ENCODE measurements at places on chromosomes 2 and 18. TPM values are rescaled to one million over a fixed set of nuclear protein-coding genes. Genes with fewer than 3 reads are reported as not detected.
A peak's percentile ranks its signal among the peaks of the same experiment; 100 is the strongest.

GRCh38 chr2:6627316-6627715 lies 238.4 kb downstream of the CMPK2 start:
- DNase-seq, result no peak

DNA sequence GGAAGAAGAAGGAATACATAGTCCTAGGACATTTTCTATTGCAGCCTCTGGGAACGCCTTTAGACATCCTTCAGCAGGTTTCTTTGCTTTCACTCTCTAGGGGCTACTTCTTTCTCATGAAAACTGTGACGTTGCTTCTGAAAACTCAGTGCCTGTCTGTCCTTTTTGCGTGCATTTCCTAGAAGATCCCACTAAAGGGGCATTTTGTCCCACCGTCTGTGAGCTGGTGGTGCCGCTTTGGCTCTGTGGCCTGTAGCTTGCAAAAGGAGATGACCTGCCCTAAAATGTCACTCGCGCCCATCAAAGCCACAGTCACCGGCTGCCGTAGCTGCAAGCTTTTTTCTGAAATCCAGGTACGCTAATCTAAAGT lies 579 bp downstream of the STAT4 start:
- no peak for DNase-seq

Gene SCYGR4
- total RNA-seq, result not detected

- no peak for DNase-seq
Observed at GRCh38 chr2:128319631-128320191, 1.0 kb upstream of the HS6ST1 start.

- DNase-seq, result no peak
Observed at GRCh38 chr2:36333350-36334012, 22.1 kb upstream of the CRIM1 start.

- DNase-seq, result no peak
Observed at GRCh38 chr18:24064391-24065100, 50.0 kb downstream of the TTC39C start.

DNA sequence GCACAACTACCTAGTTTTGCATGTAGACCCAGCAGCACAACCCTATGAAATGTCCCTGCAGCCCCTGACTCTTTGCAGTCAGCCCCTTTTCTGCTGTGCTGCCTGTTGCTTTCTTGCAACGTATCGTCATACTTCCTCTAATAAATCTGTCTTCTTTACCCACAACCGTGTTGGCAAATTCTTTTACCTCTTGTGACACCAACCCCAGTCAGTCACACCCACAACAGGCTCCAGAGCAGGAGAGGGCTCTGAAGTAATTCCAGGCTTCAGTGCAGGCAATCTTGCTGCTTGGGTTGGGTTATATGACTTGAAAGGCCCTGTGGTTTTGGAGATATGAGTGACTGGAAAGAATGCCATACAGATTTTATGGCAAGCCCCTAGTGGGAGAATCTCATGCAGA lies 79.1 kb upstream of the KCNH7 start:
- no peak for DNase-seq

DNA sequence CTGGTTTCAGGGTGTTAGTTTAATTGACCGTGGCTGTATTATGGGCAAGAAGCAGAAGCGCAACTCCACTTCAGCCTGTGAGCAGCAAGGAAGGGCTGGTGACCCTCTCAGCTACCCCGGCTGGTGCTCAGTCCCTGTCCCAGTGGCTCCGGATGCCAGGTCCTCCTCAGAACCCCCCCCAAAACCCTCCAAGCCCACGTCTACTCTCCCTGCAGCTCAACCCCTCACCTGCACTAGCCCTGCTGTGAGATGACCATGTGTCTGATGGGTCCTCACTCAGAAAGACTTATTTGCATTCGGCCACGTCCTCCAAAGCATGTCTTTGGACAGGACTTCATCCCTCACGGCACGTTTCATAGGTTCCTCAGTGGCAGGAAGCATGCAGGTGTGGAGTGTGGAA lies 119.7 kb upstream of the ALKAL2 start:
- DNase-seq, result no peak

- DNase-seq, result no peak
Observed at GRCh38 chr2:148817210-148817708, 57.8 kb upstream of the KIF5C start.

- DNase-seq, result no peak
Observed at GRCh38 chr2:7709907-7710306, 792.7 kb downstream of the RNF144A start.

Gene MYCN
- not detected for total RNA-seq

DNA sequence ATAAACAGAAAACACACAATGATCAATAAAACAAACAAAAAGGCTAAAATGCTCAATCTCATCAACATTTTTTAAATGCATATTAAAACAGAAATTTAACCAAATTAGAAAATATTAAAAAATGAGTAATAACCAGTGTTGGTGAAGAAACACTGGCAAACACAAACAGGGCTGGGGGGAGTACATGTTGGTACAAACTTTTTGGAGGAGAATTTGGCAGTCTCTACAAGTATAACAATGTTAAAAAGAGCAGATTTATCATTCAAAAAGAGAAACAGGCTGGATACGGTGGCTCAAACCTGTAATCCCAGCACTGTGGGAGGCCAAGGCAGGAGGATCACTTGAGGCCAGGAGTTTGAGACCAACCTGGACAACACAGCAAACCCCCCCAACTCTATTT lies 13.9 kb downstream of the MOB1A start:
- DNase-seq, result no peak

GRCh38 chr2:201957091-201957490 lies 76.6 kb upstream of the FZD7 start:
- no peak for DNase-seq

Gene MPP4
- total RNA-seq, result not detected

Gene NT5DC4
- not detected for total RNA-seq

Gene COL5A2
- 4.6 TPM for total RNA-seq

DNA sequence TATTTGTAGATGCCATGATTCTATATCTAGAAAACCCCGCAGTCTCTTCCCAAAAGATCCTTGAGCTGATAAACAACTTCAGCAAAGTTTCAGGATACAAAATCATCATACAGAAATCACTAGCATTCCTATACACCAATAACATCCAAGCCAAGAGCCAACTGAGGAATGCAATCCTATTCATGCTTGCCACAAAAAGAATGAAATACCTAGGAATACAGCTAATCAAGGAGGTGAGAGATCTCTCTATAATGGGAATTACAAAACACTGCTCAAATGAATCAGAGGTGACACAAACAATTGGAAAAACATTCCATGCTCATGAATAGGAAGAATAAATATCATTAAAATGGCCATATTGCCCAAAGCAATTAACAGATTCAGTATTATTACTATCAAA lies 551.4 kb upstream of the SLC39A10 start:
- no peak for DNase-seq

DNA sequence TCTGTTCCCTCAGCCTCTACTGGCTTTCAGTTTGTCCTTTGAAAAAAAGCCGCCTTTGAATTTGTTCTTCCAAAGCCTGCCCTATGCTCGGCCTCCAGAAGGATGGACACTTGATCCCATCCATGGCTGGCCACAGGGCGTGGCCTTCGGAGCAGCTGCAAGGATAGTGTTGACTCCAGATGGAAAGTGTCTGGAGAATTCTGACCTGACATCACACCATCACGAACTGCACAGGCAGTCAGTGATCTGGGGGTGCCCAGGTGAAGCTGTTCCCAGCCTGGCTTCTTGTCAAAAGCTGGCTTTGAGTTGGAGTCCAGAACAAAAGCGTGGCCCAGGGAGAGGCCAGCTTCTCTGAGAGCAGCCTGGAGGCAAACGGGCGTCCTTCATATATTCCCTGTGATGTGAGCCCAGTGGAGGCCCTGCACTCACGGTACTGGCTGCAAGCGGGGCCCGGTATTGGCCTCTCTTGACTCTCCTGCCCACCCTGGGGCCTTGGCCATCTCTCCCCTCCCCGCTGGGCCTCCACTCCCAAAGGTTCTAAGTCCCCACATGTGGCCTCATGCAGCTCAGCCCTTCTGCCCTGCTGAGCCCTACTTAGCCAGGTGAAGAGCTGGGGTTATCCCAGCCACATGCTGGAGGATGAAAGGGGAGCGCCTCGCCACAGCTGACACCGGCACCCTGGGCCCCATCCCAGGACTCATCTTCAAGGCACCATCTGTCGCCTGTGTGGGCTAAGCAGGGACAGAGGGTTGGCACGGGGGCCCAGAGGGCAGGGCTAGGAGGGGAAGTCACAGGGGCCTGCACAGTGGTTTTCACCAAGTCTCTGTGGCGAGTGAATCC lies 20.4 kb upstream of the ATOH8 start:
- DNase-seq, result no peak

Gene ARHGEF33
- 1.0 TPM for total RNA-seq

GRCh38 chr2:22604136-22604535 lies 780.8 kb upstream of the KLHL29 start:
- DNase-seq, result no peak

DNA sequence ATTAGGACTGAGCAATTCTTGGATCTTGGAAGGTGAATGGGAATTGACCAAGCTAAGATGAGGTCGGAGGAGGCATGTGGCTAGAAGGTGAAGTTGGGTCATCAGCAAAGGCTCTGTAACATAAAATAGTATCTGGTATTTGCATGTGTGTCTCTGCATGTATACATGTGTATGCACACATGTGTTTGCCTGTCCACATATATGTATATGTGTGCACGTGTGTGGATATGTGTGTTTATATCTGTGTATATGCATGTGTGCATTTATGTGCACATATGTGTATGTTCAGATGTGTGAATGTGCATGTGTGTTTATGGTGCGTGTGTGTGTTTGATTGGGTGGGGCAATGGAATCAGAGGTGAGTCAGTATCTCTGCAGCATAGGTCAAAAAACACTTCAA lies 664.3 kb downstream of the CNTNAP5 start:
- DNase-seq, result no peak

- peak; percentile 69 for DNase-seq
Observed at GRCh38 chr2:8677646-8678592, 3.9 kb upstream of the ID2 start.

Gene ACMSD
- total RNA-seq, result not detected

DNA sequence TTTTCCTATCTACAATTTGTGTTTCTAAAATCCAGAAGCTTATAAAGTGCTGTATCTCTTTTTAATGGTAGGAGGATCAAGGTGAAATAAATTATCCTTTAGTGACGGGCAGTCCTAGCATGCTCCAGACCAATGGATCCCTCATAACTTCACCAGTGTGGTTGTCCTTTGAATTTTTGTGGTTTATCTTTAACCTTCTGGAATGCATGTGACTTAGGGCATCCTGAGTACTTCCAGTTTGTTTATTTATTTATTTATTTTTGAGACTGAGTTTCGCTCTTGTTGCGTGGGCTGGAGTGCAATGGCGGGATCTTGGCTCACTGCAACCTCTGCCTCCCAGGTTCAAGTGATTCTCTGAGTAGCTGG lies 40.4 kb downstream of the NUP35 start:
- no peak for DNase-seq

GRCh38 chr2:45518546-45518945 lies 92.5 kb downstream of the SRBD1 start:
- no peak for DNase-seq

DNA sequence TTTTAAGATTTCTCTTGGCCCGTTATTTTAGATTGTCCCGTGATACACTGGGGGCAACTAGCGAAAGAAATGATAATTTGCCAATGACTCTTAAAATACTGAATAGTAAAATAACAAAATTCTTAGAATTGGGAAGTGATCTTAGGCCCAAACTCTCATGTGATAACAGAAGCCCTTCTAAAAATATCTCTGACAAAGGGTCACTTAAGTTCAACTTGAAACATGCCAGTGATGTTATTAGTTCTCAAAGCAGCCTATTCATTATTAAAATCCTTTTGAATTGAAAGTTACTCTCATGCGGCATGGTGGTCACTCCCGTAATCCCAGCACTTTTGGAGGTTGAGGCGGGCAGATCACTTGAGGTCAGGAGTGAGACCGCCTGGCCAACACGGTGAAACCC lies 920.9 kb downstream of the NRXN1 start:
- DNase-seq, result no peak

Gene KLHL41
- total RNA-seq, result 0.12 TPM

DNA sequence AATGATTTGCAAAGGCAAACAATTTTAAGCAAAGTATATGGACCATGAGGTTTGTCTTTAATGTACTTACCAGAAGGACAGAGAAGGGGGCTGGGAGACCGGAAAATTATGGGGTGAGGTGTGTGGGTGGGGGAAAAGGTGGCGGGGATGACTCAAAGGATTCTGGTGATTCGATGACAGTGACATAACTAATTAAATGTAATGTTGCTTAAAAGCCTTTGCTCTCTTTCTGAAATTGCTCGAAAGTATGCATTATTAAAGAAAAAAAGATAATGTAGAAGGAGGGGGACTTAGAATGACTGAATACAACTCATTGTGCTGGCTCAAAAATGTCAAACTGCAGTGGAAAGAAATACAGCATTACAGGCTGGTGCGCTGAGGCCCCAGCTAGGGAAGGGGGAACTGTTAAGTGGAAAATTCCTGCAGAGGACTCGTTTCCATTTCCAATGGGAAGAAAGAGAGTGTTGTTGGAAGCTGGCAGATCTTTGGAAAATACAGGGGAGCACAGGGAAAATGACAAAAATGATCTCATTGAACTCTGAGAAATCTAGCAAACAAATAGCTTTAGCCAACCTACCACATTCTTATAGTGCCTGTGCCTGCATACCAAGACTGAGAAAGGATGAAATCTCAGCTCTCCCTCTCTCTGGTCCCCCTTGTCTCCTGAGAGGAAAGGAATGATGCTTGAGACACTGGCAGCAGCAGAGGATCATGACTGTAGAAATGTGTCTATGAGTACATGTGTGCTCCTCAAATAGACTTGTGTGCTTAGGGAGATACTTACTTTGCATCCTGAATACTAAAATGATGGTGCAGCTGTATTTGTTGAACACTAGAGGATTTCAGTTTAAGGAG lies 632.4 kb downstream of the NYAP2 start:
- DNase-seq, result no peak

- no peak for DNase-seq
Observed at GRCh38 chr2:45404807-45405297, 206.2 kb downstream of the SRBD1 start.

DNA sequence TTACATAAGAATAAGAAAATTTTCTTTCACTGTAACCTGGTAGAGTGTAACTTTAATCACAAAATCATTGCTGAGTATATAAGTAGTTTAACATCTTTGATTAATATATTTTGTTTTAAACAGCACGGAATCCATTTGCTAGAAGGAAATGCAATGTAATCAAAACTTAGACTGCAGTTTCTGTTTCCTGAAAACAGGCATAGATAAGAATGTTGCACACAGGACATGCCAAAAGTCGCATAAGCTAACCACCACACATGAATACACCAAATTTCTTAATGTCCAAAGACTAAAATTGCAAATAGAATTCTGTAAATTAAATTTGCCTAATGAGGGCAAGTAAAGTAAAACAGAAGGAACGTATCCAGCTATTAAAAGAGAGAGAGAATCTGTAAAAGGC lies 51.0 kb upstream of the SERPINB2 start:
- no peak for DNase-seq

Gene ATG16L1
- 63.8 TPM for total RNA-seq

GRCh38 chr2:17306706-17307105 lies 211.5 kb downstream of the RAD51AP2 start:
- no peak for DNase-seq

- DNase-seq, result no peak
Observed at GRCh38 chr2:84494070-84494469, 22.2 kb upstream of the DNAH6 start.

Gene MSTN
- total RNA-seq, result not detected
